ENCODE measurements at places on chromosomes 16 and 17.

DNA sequence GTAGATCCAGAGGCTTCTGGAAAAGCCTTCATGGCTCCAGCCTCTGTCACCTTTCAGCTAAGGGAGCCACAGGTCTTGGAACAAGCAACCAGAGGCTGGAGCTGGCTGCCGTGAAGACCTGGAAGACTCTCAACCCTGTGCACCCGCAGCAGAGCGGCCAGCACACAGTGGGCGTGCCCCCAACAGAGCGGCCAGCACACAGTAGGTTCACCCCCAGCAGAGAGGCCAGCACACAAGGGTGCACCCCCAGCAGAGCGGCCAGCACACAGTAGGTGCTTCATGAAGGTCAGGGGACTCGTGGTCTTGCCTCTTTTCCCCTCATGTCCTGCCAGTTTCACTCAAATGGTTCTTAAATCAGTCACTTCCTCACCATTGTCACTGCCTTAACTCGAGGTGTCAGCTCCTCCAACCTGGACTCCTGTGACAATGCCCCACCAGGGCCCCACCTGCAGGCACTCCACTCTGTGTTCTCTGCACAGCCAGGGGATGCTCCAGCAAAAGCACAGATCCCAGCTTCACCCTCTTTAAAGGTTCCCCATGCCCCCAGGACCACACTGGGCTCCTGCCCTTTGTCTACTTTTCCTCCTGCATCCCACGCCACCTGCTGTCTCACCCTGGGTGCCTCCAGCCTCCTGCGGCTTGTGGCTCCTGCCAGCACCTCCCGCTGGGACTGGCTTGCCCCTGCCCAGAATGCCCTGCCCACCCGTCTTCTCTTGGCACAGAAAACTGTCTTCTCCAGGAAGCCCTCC lies 42.4 kb upstream of the DOC2B start:
- H3K27ac ChIP-seq: no peak overlapping the region
- no peaks in the 10 kb centered on the region for H3K27me3 ChIP-seq
- no peak for DNase-seq
- no peaks in the 10 kb centered on the region for H3K4me1 ChIP-seq
- H3K4me3 ChIP-seq: no peak overlapping the region

DNA sequence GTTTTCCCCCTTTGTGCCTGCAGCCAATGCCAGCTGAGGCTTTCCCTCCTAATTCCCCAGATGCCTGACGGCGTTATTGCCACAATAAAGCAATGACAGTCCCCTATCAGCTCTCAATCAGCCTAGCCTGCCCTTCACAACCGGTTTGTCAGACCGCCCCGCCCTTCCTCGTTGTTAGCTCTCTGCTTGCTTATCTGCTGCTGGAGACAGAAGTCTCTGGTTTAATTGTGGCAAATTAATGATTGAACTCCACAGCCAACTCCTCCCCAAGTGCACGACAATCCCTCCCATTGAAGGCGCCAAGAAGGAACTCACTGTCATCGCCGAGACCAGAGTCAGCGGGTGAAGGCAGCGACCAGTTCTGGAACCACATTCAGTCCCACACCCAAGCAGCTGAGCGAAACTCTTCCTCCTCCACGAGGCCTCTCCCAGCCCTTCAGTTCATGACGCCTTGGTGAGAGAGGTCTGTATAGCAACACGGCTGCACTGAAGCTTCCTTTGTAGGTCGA lies 474.4 kb downstream of the SLC39A11 start:
- peaks cover 7% of the 10 kb centered on the region for H3K4me1 ChIP-seq
- DNase-seq: no peak
- peaks cover 67% of the 10 kb centered on the region for H3K27me3 ChIP-seq
- H3K36me3 ChIP-seq: no peaks in the 10 kb centered on the region

DNA sequence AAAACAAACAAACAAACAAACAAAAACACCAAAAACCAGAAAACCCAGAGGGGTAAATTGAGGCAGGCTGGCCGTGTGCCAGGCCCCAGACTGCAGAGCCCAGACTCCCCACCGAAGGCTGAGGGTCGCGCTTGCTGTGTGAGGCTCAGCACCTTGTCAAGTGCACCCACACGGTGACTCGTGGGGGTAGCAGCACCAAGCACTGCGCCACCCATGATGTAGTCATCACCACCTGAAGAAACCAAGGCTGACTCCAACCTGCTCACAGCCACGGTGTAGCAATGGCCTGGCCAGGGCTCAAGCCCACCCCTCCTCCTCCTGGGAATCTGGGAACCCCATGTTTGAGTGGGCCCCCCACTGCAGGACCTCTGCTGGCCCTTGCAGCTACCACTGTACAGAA lies 11.9 kb downstream of the MCRIP1 start:
- H3K4me3 ChIP-seq: no peak overlapping the region
- peaks cover 14% of the 10 kb centered on the region for H3K36me3 ChIP-seq
- no peak overlapping the region for H3K27ac ChIP-seq

- no peak overlapping the region for H3K4me3 ChIP-seq
- H3K4me1 ChIP-seq: no peaks in the 10 kb centered on the region
- peaks cover 32% of the 10 kb centered on the region for H3K36me3 ChIP-seq
- DNase-seq: no peak
- H3K27me3 ChIP-seq: no peaks in the 10 kb centered on the region
Measured at GRCh38 chr17:5536866-5537650, 47.3 kb downstream of the NLRP1 start.

- DNase-seq: no peak
- no peak overlapping the region for H3K27ac ChIP-seq
- no peaks in the 10 kb centered on the region for H3K36me3 ChIP-seq
- no peak overlapping the region for H3K4me3 ChIP-seq
Measured at GRCh38 chr17:3993493-3994220, 29.4 kb upstream of the ATP2A3 start.

GRCh38 chr16:3171181-3171854 lies 16.7 kb upstream of the OR1F1 start:
- H3K36me3 ChIP-seq: peaks cover 2% of the 10 kb centered on the region
- peak overlapping the region; percentile 81 for H3K4me3 ChIP-seq
- peaks cover 26% of the 10 kb centered on the region for H3K4me1 ChIP-seq
- peaks cover 70% of the 10 kb centered on the region for H3K27me3 ChIP-seq
- peak; percentile 74 for DNase-seq

- peaks cover 78% of the 10 kb centered on the region for H3K4me1 ChIP-seq
- DNase-seq: peak; percentile 58
- peaks cover 10% of the 10 kb centered on the region for H3K36me3 ChIP-seq
- H3K27ac ChIP-seq: peak overlapping the region; percentile 98
- peak overlapping the region; percentile 59 for H3K4me3 ChIP-seq
Measured at GRCh38 chr16:81505011-81505661, 60.5 kb downstream of the CMIP start.

GRCh38 chr17:66834919-66835454 lies at the start of gene CACNG5:
Gene CACNG5, plus strand, starts transcription at chr17:66835117. Its CDS starts 42,216 bp downstream, at chr17:66877333.
- peaks cover 2% of the 10 kb centered on the region for H3K4me1 ChIP-seq
- no peaks in the 10 kb centered on the region for H3K36me3 ChIP-seq
- no peak within 1 kb of the TSS for H3K4me3 ChIP-seq
- no peak within 1 kb of the TSS for H3K27ac ChIP-seq
- H3K27me3 ChIP-seq: peaks cover 54% of the 10 kb centered on the region

GRCh38 chr16:31253642-31254045 lies 6.1 kb upstream of the ITGAM start:
- no peak for DNase-seq
- H3K4me1 ChIP-seq: peaks cover 27% of the 10 kb centered on the region
- H3K27ac ChIP-seq: peak overlapping the region; percentile 60
- H3K4me3 ChIP-seq: peak overlapping the region; percentile 5
- peaks cover 2% of the 10 kb centered on the region for H3K36me3 ChIP-seq

GRCh38 chr16:75495076-75495674 lies at the start of gene CHST6:
Gene CHST6, minus strand, starts transcription at chr16:75495441. Its CDS starts 15,613 bp downstream, at chr16:75479828.
- H3K27me3 ChIP-seq: peaks cover 14% of the 10 kb centered on the region
- no peak within 1 kb of the TSS for H3K27ac ChIP-seq
- peaks cover 9% of the 10 kb centered on the region for H3K4me1 ChIP-seq
- no peaks in the 10 kb centered on the region for H3K36me3 ChIP-seq
- peak within 1 kb of the TSS; percentile 85 for H3K4me3 ChIP-seq

- no peaks in the 10 kb centered on the region for H3K36me3 ChIP-seq
- peaks cover 6% of the 10 kb centered on the region for H3K4me1 ChIP-seq
- DNase-seq: no peak
- no peak overlapping the region for H3K27ac ChIP-seq
- H3K4me3 ChIP-seq: no peak overlapping the region
Measured at GRCh38 chr17:17416007-17416399, 60.8 kb upstream of the MED9 start.

- H3K4me3 ChIP-seq: peak overlapping the region; percentile 81
Measured at GRCh38 chr17:83200231-83200699, 120.9 kb downstream of the METRNL start.

DNA sequence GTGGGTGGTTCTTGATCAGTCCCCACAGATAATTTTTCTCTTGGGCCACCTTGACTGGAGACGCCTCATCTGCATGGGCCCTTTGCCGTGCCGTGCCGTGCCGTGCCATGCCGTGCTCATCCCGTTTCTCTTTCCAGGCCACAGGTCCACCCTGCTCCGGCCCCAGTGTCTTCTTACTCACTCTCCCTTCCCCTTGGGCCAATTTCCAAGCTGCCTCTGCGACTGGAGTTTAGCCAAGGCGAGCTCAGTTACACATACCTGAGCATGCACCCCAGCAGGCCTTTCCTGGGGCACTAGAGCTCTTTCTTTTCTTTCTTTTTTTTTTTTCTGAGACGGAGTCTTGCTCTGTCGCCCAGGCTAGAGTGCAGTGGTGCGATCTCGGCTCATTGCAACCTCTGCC lies 40.5 kb upstream of the MGAT5B start:
- H3K36me3 ChIP-seq: peaks cover 2% of the 10 kb centered on the region
- peaks cover 28% of the 10 kb centered on the region for H3K27me3 ChIP-seq
- H3K4me1 ChIP-seq: peaks cover 5% of the 10 kb centered on the region
- DNase-seq: no peak
- no peak overlapping the region for H3K4me3 ChIP-seq

- H3K27ac ChIP-seq: no peak overlapping the region
- no peak overlapping the region for H3K4me3 ChIP-seq
- peaks cover 19% of the 10 kb centered on the region for H3K36me3 ChIP-seq
- peaks cover 2% of the 10 kb centered on the region for H3K4me1 ChIP-seq
Measured at GRCh38 chr16:19084139-19084538, 16.7 kb downstream of the COQ7 start.

GRCh38 chr17:68035131-68035522 lies 408 bp upstream of the KPNA2 start:
- peaks cover 10% of the 10 kb centered on the region for H3K4me1 ChIP-seq
- peak; percentile 86 for DNase-seq
- H3K4me3 ChIP-seq: peak overlapping the region; percentile 91
- peak overlapping the region; percentile 92 for H3K27ac ChIP-seq
- peaks cover 11% of the 10 kb centered on the region for H3K36me3 ChIP-seq

GRCh38 chr17:82938486-82938872 lies 98.7 kb upstream of the ZNF750 start:
- no peaks in the 10 kb centered on the region for H3K4me1 ChIP-seq
- no peak overlapping the region for H3K4me3 ChIP-seq
- H3K36me3 ChIP-seq: peaks cover 64% of the 10 kb centered on the region
- DNase-seq: no peak

DNA sequence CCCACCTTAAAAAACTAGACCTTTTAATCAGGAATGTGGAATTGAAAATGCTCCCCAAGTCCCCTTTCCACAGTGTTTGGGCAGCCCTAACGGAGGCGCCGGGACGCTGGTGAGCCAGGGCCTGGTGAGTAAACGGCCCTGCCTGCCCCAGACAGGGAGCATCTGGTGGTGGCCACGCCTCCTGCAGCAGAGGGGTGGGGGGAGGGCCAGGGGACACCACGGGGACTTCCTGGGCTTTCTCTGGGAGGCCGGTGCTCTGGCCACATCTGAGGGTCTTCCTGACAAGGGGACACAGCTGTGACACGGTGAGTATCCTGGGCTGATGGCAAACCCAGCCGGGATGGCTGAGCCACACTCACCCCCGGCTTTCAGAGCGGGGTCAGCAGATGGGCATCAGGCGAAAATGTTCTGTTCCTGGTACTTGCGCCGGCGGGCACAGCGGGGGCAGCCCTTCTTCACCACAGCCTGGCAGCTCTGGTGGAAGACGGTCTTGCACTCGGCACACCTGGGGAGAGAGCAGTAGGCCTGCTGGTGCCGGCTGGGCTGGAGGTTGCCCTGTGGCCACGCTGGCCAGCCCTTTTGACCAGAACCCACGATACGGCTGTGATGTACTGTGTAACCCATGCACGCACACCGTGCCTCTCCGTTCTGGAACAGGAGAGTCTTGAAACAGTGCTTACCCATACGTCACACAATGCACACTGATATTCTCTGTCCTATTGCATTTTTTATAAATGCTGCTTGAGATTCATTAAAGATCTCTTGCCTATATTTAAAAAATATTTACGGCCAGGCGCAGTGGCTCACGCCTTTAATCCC lies 5.0 kb upstream of the ARHGAP27 start:
- no peak overlapping the region for H3K4me3 ChIP-seq
- H3K4me1 ChIP-seq: peaks cover 40% of the 10 kb centered on the region
- H3K36me3 ChIP-seq: peaks cover 31% of the 10 kb centered on the region
- H3K27ac ChIP-seq: no peak overlapping the region
- no peak for DNase-seq

- DNase-seq: no peak
- H3K4me1 ChIP-seq: no peaks in the 10 kb centered on the region
- H3K27ac ChIP-seq: no peak overlapping the region
- H3K36me3 ChIP-seq: no peaks in the 10 kb centered on the region
Measured at GRCh38 chr16:59114790-59115189, 380.7 kb upstream of the GOT2 start.

GRCh38 chr17:28864991-28865849 lies 10.4 kb downstream of the ERAL1 start:
- no peak overlapping the region for H3K4me3 ChIP-seq
- peaks cover 14% of the 10 kb centered on the region for H3K4me1 ChIP-seq
- no peak for DNase-seq
- no peaks in the 10 kb centered on the region for H3K27me3 ChIP-seq
- peak overlapping the region; percentile 85 for H3K27ac ChIP-seq

- peak overlapping the region; percentile 1 for H3K27ac ChIP-seq
- no peaks in the 10 kb centered on the region for H3K36me3 ChIP-seq
- peak; percentile 75 for DNase-seq
- no peaks in the 10 kb centered on the region for H3K27me3 ChIP-seq
- H3K4me3 ChIP-seq: peak overlapping the region; percentile 21
Measured at GRCh38 chr16:27179500-27180072, 23.7 kb upstream of the KDM8 start.

- H3K36me3 ChIP-seq: no peaks in the 10 kb centered on the region
- DNase-seq: no peak
- no peak overlapping the region for H3K27ac ChIP-seq
- no peaks in the 10 kb centered on the region for H3K4me1 ChIP-seq
Measured at GRCh38 chr17:20084621-20085282, 75.6 kb downstream of the SPECC1 start.

DNA sequence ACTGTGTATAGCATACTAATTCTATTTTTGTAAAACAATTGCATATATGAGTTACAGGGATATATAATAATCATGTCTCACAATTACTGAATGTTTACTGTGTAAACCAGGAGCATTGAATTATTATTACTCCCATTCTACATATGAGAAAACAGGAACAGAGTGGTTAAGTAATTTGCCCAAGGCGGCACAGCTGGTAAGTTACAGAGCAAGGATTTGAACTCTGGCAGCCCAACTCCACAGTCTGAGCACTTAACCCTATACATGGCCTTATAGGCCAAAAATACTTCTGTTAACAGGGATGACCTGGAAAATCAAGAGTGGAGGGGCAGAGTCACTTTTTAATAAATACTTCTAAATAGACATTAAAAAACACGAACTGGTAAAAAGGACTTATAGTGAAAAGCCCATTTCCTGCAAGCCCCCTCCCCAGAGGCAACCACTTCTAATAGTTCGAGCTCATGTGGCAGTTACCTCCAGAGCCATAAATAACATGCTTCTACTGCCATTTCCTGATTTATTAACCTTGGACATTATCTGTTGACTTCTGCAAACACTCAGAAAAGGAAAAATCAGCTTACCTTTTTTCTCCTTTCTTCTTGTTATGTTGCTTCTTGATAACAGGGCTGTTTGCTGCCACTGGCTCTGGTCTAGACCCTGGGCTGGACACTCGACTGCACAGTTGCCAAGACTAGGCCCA lies 22.1 kb upstream of the ADGRG1 start:
- H3K4me1 ChIP-seq: peaks cover 28% of the 10 kb centered on the region
- DNase-seq: no peak
- no peak overlapping the region for H3K27ac ChIP-seq
- H3K4me3 ChIP-seq: no peak overlapping the region
